ENCODE measurements at places on chromosomes 11 and 22. TPM values are rescaled to one million over a fixed set of nuclear protein-coding genes. Genes with fewer than 3 reads are reported as not detected.

DNA sequence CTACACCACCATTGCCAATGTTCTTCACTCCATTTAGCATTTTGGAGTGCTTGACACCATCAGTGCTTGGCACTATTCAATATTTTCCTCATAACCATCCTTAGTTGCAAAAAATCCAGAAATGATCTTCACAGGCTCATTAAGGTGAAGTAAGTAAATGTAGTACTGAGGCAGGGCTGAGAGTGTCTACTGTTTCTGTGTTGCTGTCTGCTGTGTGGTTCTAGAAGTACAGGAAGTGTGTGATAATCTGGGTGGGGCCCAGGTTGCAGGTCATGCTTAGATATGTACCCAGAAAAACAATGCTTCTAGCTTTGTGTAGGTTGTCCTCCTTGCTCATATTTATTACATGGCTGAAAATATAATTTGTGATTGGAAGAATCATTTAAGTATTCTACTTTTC, 411.8 kb upstream of the CCDC179 start:
- no peak overlapping the region for H3K27ac ChIP-seq
- no peak overlapping the region for H3K4me3 ChIP-seq
- no peaks in the 10 kb centered on the region for H3K36me3 ChIP-seq

DNA sequence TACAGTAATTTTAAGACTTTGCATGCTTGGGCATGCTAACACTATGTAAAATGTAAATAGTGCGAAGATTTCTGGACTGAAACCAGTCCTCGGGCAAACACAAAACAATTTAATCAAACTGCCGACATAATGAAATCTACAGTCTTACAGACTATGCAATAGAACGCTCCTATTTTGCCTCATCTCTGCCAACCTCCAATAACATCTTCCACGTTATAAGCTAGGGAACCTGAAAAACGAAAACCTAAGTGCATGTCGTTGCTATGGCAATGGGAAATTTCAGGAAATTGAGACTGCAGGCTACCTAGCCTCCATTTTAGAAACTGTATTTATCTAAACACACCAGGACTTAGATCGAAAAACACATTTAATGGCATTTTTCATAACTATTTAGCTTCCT, 1.1 kb downstream of the CSTF3 start:
- no peaks in the 10 kb centered on the region for H3K27me3 ChIP-seq
- H3K36me3 ChIP-seq: peaks cover 9% of the 10 kb centered on the region
- peak overlapping the region; percentile 96 for H3K4me3 ChIP-seq
- H3K27ac ChIP-seq: peak overlapping the region; percentile 53
- peaks cover 35% of the 10 kb centered on the region for H3K4me1 ChIP-seq

DNA sequence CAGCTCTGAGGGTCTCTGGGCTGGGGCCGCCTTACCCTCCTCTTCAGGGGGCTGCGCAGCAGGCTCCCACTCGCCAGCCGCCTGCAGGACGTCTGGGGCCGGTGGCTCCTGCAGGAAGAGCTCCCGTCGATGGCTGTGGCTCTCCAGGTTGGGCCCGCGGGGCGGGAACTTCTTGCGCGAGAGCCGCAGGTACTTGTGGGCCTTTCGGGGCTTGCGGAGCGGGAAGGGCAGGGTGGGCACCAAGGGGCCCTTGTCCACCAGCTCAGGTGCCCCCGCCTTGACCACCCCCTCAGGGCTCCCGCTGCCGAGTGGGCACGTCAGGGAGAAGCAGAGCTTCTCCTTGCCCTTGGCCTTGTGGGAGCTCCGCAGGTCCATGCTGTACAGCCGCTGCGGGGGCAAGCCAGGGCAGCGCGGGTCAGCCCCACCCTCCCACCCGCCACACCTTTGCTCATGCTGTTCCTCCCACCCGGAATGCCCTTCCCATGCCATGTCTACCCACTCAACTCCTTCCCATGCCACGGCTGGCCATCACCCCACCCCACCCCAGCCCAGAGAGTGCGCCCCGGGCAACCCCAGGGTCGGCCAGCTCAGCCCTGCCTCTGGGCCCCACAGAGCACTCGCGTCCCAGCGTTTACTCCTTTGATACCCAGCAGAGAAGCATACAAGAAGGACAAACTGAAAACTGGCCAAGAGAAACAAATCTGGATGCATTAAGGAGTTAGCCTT, 18.0 kb downstream of the CBX7 start:
- no peak for DNase-seq
- H3K36me3 ChIP-seq: no peaks in the 10 kb centered on the region
- no peak overlapping the region for H3K4me3 ChIP-seq
- peaks cover 6% of the 10 kb centered on the region for H3K4me1 ChIP-seq
- no peak overlapping the region for H3K27ac ChIP-seq
- no peaks in the 10 kb centered on the region for H3K27me3 ChIP-seq

- no peaks in the 10 kb centered on the region for H3K4me1 ChIP-seq
- H3K27me3 ChIP-seq: no peaks in the 10 kb centered on the region
- no peak overlapping the region for H3K27ac ChIP-seq
- no peaks in the 10 kb centered on the region for H3K36me3 ChIP-seq
Measured at GRCh38 chr11:45974806-45975205, 52.4 kb downstream of the LARGE2 start.

GRCh38 chr11:128130052-128130451, 457.3 kb downstream of the ETS1 start:
- no peak overlapping the region for H3K27ac ChIP-seq
- H3K4me1 ChIP-seq: no peaks in the 10 kb centered on the region
- no peak for DNase-seq
- no peak overlapping the region for H3K4me3 ChIP-seq
- peaks cover 19% of the 10 kb centered on the region for H3K27me3 ChIP-seq

PANX3 gene
- not detected for total RNA-seq

DNA sequence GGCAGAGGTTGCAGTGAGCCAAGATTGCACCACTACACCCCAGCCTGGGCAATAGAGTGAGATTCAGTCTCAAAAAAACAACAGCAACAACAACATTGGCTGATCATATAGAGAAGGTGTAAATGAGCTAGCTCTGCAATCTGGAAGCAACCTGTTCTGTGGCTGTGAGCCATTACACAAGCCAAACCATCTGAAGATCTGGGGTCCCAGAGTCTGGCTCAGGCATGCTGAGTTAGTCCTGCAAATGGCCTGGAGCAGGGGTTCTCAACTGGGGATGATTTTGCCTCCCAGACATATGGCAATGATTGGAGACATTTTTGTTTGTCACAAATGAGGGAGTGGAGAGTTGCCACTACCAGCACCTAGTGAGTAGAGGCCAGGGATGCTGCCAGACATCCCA, 42.3 kb upstream of the RAB1B start:
- no peak for DNase-seq
- peaks cover 7% of the 10 kb centered on the region for H3K4me1 ChIP-seq
- no peaks in the 10 kb centered on the region for H3K27me3 ChIP-seq
- H3K36me3 ChIP-seq: no peaks in the 10 kb centered on the region
- no peak overlapping the region for H3K27ac ChIP-seq

Data from PC-3 (cell line).